CD4-positive, alpha-beta T cell treated with Interleukin-17A for 4 hours (primary cell): ENCODE measurements at places on chromosomes 5 and 9.
A peak's percentile ranks its signal among the peaks of the same experiment; 100 is the strongest.

GRCh38 chr9:92749071-92749933 is 15.3 kb downstream of the BICD2 start:
- DNase-seq: no peak

DNA sequence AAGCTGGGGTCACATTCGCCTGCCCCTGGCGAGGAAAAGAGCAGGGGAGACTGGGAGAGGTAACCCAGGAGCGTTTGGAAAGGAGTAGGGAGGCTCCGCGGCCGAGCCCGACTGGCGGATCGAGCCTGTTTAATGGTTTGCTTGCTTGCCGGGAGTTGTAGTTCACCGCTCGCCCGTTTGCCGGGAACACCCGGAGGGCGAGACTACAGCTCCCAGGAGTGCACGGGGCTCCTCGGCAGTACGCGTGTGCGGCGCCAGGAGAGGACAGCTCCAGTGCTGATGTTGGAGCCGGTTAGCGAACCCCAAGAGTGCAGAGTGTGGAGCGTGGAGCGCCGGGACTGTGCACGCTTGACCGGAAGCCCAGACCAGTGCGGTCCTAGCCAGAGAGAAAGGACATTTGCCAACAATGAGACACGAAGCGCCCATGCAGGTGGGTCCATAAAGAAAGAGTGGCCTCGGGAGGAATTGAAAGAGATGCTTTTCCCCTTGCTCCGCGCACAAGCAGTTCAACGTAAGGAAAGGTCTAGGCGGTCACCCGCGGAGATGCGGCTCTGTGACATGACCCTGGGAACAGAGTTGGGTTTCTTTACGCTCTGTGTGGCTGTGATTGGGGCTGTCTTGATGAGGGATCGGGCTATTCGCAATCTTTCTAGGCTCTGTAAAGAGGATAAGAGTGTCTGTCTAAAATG is at the start of gene RAB3C:
Gene RAB3C, plus strand, starts transcription at position 273 of the 689 bp plus-strand sequence. Its CDS starts 134 bp downstream, at position 407.
- peak; percentile 35 for DNase-seq

GRCh38 chr9:86353655-86354010 is 577 bp downstream of the TUT7 start:
- DNase-seq: peak; percentile 23

DNA sequence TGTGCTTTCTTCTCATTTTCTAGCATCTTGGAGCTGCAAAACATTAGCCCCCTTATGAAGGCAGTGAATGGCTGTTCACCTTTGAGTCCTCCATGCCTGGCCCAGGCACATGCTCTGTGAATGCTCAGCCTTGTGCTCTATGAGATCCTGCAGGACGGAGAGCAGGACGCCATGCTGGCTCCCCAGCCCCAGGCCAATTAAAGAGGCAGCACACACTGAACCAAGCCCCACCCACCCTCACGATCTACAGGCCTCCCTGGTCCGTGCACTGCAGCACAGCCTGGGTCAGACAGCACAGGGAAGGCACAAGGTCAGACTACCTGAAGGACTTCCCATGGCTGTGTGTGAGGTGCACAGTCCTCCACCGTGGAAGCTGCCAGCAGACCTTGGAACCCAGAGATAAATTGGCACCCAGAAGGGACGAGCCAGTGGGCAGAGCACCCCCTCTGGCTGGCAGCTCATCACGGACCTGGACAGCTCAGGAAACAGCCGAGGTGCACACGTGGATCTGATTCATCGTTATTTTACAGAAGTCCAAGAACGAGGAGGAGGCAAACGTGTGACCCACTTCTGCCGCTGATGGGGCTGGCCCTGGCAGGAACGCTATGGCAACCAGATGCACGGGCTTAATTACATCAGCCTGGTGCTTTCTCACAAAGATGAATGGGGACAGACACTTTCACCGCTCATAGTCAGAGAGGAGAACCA is 59.5 kb downstream of the OLFM1 start:
- DNase-seq: no peak

DNA sequence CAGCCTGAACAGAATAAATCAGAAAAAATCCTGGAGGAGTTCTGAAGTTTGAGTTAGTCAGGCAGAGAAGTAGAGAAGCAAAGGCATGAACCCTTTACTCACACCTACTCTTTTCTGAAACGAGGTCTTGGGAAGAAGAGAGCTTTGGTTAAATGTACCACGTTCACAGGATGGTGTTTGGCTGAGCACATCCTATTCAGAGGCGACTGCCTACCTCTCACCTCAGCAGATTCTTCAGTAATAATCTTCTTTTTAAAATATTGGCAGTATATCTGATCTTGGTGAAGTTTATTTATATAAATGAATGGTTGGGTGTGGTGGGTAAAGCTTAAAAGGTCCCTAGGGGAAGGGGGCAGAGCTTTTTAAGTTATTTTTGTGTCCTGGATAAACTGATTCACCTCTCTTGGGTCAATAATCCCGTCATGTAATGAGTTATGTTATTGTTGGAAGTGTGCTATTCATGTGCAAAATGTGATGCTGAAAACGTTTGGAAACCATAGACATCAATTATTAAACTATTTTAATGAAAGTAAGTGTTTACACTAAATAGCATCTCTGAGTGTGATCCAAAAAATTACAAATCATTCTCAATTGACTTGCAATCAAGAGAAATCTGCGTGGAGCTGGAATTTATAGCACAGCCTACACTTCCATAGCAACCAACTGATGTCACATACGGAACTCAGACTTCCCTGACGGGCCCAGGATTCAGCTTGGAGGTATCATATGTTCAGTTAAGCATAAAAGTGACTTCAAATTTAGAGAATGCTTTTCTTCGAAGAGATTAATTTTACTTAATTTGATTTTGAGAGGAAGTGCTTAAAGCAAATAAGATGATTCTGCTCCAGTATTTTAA is 94.3 kb upstream of the EQTN start:
- DNase-seq: no peak

DNA sequence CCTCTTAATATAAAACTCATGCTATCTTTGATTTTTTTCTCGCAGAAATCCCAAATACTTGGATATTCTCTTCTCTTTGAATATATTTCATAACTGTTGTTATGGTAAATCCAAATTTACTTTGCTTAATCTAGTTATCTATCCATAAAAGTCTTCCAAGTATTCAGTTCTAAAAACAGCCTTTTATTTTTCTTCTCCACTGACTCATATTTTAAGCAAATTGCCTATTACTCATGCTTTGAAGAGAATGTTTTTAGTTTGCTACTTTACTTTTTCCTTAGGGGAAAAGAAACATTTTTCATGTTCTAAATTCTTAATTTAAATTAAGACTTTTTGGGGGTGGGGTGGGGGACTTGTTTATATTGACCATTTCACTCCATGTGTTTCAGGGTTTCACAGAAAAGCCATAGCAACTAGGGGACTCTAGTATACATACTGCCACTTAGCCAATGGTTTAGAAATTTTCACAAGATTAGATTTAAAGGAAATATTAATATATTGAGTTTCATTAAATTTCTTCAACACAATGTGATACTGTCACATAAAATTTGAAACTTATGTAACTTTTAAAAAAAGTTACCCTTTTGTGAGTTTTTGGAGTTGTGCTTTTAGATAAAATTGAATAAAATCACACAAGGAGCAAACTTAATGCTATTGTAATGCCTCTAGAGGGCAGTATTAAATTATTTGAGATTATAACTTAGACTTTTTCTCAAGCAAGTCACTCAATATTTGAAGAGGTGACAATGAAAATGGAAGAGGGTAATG is 545.8 kb upstream of the ARRDC3 start:
- DNase-seq: no peak

DNA sequence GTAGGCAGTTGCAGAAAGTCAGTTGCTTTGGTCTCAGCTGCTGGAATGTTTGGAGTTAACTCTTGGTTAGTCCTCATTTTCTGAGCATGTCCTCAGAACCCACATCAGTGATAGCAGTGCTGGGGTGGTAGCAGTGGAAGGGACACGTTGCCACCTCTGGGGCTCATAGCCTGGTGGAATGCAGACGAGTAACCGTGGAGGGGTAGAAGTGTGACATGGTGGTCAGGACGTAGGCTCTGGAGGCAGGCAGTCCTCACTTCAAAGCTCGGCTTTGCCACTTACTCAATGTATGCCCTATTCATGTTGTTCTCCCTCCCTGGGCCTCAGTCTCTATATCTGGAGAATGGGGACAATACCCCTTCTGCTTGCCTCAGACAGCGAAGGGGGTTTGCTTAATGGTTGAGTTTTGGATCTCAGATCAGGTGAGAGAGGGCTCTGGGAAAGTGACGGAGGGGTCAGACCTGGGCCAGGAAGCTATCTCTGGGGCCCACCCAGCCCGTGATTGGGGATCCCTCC is 62.8 kb downstream of the RGS3 start:
- no peak for DNase-seq

DNA sequence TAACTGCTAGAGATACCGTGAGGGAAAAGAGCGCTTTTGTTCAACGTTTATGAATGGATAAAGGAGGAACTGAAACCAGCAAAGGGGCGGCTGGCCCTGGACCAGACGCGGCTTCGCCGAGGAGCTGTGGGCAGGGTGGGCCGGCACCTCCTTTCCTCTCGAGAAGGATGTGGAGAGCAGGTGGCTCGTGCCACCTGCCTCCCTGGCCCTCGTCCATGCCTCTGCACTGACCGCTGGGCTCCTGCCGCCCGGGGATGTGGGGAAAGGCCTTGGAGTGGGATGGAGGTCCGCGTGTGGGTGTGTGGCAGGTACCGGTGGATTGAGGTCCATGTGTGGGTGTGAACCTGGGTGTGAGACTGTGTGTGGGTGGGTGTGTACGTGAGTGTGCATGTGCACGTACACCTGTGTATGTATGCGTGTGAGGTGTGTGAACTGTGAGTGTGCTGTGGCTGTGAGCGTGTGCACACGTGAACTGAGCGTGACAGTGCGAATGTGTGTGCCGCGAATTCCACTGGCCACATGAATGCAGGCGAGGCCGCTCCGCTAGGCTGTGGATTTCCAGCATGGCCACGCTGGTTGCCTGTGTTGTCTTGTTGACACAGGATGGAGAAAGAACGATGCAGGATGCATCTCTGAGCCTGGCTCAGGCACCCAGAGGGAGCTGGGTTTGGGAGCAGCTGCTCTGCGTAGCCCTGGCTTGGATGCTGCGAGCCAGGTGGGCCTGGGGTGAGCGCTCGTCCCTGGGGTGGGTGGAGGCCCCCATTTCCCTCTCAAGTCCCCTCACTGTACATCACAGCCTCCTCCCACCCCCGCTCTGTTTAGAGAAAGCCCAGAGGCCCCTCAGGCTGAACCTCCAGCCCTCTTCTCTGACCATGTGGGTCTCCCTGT is 4.4 kb upstream of the CEP72 start:
- DNase-seq: no peak

- no peak for DNase-seq
Observed at GRCh38 chr9:108588246-108588645, 267.5 kb downstream of the ACTL7B start.

GRCh38 chr9:114069476-114070187 is 8.5 kb downstream of the AMBP start:
- no peak for DNase-seq

GRCh38 chr5:38099205-38100168 is 158.9 kb upstream of the EGFLAM start:
- no peak for DNase-seq

- no peak for DNase-seq
Observed at GRCh38 chr9:35293376-35293964, 131.7 kb downstream of the UNC13B start.

GRCh38 chr9:136623016-136623841 is 39.5 kb upstream of the EGFL7 start:
- no peak for DNase-seq

DNA sequence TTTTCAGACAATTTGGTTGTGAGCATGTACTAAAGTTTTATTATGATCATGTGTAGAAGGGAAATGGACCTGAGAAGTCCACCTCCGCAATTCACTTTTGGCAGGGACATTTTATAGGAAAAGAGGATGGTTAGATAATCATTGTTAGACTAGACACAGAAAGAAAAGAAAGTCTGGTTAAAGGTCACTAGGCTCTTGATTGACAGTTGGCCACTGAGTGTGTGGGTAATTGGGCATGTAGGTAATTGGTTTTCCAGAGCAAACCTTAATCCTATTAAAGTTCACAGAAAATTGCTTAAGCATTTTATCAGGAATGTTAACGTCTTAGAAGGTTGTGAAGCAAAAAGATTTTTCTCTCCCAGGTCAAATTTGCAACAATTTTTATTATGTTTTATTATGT is 158.5 kb upstream of the CLINT1 start:
- DNase-seq: no peak

DNA sequence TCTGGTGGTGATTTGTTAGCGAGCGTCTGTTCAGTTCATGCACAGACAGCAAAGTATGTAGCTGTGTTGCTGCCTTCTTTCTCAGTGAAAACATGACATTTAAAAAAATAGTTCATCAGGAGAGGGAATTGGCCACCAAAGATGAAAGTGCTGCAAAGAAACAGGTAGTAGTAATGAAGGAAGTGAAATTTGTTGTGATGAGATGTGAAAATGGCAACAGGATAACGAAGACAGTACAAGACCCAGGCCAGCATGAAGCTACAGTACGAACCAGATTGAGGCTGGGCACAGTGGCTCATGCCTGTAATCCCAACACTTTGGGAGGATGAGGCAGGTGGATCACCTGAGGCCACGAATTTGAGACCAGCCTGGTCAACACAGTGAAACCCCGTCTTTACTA is 136.0 kb downstream of the SMARCA2 start:
- DNase-seq: no peak

GRCh38 chr9:80382211-80382891 is 810.6 kb downstream of the TLE4 start:
- DNase-seq: no peak

GRCh38 chr5:148811756-148812155 is 14.7 kb upstream of the ADRB2 start:
- no peak for DNase-seq

- DNase-seq: no peak
Observed at GRCh38 chr9:95491543-95492320, 25.0 kb downstream of the PTCH1 start.

DNA sequence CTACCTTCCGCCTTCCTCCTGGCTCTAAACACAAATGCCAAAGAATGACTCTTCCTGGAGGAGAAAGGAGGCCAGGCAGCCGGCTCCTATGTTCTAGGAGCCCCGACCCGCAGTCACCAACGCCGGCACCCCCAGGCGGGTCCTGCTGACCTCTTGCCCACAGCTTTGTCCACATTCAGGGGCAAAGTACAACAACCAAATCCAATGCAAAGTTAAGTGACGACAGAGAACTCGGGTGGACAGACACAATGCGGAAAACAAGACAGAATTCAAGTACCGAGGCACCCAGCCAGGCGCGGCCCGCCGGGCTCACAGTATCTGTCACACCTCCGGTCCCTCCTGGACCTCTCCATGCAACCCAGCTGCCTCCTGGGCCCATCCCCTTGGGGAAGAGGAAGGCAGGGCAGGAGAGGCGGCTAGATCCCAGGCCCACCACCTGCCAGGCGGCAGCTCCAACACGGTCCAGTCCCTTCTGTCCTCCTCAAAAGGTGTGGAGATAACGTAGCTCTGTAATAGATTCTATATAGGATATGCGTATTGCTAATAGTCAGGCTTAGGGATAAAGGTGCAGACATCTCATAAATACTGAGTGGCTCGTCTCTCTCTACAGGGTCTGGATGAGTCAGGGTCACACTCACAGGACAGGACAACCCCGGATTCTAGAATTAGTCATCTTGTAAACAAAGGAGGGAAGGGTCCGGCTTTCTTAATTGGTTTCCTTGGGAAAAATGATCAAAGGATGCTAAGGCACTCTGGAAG is 46.9 kb upstream of the UBAC1 start:
- no peak for DNase-seq
